Psoas muscle (tissue), 8 donors: ENCODE measurements at places on chromosomes 11 and 22. TPM values are rescaled to one million over a fixed set of nuclear protein-coding genes. Genes with fewer than 3 reads are reported as not detected.

DNA sequence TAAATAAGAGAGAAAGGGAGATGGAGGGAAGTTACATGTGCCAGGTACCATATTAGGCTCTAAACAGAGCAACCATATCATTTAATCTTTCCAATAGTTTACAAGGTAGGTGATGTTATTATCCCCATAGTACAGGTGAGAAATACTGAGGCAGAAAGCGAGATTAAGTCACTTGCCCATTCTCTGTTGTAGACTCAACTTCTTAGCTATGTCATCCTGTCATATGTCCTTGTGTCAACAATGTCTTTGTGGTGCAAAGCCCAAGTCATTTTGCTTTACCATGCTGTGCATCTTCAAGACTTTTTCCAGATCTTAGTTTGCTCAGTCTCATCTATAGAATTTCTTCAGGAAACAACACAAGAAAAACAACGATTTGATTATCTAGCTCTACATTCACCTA, 205.0 kb upstream of the E2F8 start:
- no peak for DNase-seq

Gene NPAS4
- total RNA-seq = not detected

GRCh38 chr22:24555165-24556039, at the start of gene SNRPD3:
Gene SNRPD3 (plus strand): TSS chr22:24555999. CDS start chr22:24557675, 1,676 bp downstream.
- peak; percentile 100 for DNase-seq

- no peak for DNase-seq
Measured at GRCh38 chr11:125519860-125520834, 24.1 kb upstream of the FEZ1 start.

DNA sequence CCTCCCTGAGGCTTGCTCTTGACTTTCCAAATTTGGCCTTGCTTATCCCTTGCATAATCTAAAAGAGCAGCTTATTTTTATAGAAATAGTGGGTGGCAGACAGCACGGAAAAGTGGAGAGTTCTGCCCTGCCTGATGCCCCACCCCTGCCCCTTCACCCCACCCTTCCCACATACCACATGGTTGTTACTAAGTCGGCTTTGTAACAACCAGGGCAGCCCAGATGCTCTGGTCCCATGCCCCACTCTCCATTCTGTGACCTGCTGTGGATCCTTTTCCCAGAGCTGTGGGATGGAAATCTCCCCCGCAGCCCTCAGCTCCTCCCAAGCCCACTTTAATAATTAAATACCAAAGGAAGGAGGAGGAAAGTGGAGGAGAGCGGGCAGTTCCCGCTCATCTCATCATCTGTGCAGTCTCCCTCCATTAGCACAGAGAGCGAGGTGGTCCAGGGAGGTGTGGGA, 10.9 kb downstream of the MRGPRF start:
- DNase-seq = no peak

Gene GNAZ
- 1.5 TPM for total RNA-seq
